ENCODE measurements at places on chromosomes 12 and 14. TPM values are rescaled to one million over a fixed set of nuclear protein-coding genes. Genes with fewer than 3 reads are reported as not detected.
A peak's percentile ranks its signal among the peaks of the same experiment; 100 is the strongest.

- DNase-seq, result no peak
Observed at GRCh38 chr12:97168804-97169203, 261.7 kb downstream of the NEDD1 start.

DNA sequence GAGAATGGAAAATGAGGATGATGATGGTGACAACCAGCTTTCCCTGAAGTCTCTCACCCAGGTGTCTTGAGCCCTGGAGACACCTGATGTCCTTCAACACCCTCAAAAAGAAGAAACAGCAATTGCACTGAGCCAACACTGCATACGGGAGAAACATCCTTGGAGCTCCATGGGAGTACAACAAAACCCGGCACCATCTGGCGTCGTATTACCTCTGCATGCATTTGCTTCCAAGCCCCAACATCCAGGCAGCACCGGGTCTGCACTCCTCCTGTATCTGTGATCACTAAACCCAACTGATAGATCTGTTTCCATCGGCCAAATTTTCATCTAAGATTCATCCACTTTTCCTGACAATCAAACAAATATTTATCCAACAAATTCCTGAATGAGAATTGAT lies 249.9 kb downstream of the DPF3 start:
- no peak for DNase-seq

Gene DAO
- not detected for total RNA-seq

DNA sequence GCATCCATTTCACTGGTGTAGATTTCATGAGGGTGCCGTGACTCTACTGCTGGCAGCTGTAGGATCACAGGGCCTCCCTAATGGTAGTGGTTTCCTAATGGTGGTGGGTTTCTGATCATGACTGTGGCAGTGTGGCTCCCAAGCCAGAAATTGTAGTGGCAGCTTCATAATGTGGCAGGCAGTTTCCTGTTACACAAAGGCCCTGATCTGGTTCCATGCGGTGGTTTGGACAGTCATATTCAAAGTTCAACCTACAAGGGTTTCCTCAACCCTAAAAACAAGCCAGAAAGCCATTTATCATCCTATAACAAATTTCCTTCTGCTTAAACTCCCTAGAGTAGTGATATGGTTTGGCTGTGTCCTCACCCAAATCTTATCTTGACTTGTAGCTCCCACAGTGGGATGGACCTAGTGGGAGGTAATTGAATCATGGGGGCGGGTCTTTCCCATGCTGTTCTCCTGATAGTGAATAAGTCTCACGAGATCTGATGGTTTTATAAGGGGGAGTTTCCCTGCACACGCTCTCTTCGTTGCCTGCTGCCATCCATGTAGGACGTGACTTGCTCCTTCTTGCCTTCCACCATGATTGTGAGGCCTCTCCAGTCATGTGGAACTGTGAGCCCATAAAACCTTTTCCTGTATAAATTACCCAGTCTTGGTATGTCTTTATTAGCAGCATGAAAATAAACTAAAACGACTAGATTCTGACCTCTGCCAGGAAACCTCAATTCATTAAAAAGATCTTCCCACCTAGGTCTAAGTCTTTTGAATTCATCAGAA lies 257.1 kb downstream of the EFCAB11 start:
- DNase-seq, result no peak

- DNase-seq, result no peak
Observed at GRCh38 chr14:66635435-66635834, 127.5 kb downstream of the GPHN start.

Gene PDZRN4
- total RNA-seq, result not detected

GRCh38 chr12:2014231-2014630 lies 10.0 kb upstream of the DCP1B start:
- no peak for DNase-seq

DNA sequence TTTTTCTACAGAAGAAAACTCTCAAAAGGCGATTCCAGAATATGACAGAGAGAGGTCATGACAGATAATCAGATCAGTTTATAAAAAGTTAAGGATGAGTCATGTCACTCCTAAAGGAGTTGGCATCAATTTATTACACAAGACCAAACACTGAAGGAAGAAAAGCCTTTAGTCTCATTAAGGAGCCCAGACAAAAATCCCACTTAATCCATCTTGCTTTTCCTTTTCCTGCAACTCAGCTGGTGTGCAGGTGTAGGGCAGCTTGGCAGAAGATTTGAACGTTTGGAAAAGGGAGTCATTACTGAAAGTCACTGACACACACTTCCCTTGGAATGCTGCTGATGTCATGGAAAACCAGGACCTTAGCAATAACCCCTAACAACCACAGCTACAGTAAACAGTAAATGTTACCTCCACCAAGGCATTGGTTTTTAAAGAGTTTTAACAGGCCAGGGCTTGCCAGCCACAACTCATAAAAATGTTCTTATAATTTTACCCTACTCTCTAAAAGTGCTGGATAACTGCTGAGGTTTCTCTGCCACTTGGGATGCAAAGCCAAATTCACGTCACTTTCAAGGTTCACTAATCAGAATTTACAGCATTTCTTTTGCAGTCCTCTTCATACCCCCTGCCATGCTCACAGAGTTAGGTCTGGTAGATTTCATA lies 320.6 kb downstream of the RAD51B start:
- peak; percentile 100 for DNase-seq

- peak; percentile 95 for DNase-seq
Observed at GRCh38 chr14:75715926-75716780, 55.1 kb downstream of the TTLL5 start.

- DNase-seq, result no peak
Observed at GRCh38 chr12:88202500-88202899, 60.4 kb downstream of the TMTC3 start.

Gene RNASE3
- not detected for total RNA-seq

GRCh38 chr12:118541934-118542333 lies 165.6 kb downstream of the SUDS3 start:
- no peak for DNase-seq

Gene GPD1
- total RNA-seq, result under 0.01 TPM

DNA sequence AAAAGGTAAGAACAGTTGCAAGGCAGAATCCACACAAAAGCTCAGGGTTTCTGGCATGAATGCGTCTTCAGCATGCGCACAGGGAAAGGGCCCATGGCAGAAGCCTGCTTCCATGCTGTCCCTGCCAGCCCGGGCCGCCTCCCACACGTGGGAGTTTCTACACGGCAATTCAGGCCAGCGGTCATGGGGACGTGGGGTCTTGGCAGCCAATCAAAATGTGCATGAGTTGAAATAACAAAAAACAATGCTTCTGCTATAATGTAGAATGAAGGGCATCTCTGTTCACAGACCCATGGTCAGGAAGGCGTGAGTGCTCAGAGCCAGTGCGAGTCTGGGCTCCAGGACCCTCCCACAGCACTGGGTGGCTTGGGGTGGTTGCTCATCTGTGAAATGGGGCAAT lies 28.6 kb downstream of the AMN start:
- no peak for DNase-seq

Gene PRPH
- not detected for total RNA-seq

- no peak for DNase-seq
Observed at GRCh38 chr14:79242666-79243065, 968.6 kb downstream of the DIO2 start.

Gene RPS6KL1
- 2.2 TPM for total RNA-seq

DNA sequence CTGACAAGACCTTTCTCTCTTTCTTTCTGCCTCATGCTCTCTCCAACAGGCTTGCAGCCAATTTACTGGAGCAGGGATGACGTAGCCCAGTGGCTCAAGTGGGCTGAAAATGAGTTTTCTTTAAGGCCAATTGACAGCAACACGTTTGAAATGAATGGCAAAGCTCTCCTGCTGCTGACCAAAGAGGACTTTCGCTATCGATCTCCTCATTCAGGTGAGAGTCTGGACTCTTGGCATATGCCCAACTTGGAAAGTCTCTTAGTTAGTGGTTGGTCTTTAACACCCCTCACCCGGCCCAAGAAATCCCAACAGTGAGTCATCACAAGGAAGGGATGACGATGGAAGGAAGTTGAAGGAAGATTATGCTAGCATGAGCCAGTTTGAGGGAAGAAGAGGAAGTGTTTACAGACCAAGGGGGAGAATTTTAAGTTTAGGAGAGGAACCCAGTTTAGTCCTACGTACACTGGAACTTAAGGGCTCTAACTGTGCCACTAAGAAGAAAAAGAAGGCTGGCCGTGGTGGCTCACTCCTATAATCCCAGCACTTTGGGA lies 189.7 kb downstream of the ETV6 start:
- peak; percentile 29 for DNase-seq

Gene HDAC7
- 39.9 TPM for total RNA-seq

DNA sequence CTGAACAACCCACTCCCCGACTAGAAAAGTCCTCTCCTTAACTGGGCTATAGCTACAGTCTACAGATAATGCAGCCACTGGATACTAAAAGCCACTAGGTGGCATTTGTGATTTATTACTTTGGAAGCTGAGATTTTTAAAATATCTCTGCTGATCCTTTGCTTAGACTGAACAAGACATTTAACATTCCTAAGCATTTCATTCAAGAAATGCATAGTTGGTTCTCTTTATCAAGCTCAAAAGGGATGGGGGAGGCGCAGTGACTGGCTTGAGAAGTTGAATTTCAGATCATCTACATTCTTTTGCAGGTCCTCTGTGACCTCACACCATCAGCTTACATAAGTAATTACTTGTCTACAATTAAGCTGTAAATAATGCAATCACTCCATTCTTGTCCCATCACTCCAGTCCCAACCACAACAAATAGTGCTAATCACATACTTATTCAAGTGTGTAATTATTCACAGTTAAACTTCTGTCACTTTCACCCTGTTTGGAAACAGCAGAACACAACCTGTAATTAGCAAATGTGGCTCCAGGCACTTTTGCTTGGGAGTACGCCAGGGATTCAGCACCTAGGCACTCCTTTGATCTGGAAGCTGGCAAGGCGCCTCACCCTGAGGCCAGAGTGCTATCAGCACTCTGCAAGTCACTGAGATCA lies 203.6 kb downstream of the NOVA1 start:
- DNase-seq, result peak; percentile 15

DNA sequence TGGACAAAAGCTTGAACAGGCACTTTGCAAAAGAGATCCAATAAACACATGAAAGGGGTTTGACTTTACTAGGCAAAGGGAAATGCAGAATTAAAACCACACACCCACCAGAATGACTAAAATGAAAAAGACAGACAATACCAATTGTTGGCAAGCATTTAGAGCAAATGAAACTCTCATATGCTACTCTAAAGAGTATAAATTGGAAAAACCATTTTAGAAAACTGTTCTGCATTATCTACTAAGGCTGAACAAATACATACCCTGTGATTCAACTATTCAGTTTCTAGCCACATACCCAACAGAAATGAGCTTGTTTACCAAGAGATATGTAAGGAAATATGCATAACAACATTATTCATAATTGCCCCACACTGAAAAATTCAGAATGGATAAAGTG lies 8.5 kb upstream of the IL22 start:
- DNase-seq, result no peak

- no peak for DNase-seq
Observed at GRCh38 chr14:105711841-105712460, 185.6 kb downstream of the TMEM121 start.

- DNase-seq, result no peak
Observed at GRCh38 chr14:69963966-69964365, 84.8 kb downstream of the SMOC1 start.
